Uterus (tissue), 4 donors: ENCODE measurements at places on chromosomes 1 and 21. TPM values are rescaled to one million over a fixed set of nuclear protein-coding genes. Genes with fewer than 3 reads are reported as not detected.

DNA sequence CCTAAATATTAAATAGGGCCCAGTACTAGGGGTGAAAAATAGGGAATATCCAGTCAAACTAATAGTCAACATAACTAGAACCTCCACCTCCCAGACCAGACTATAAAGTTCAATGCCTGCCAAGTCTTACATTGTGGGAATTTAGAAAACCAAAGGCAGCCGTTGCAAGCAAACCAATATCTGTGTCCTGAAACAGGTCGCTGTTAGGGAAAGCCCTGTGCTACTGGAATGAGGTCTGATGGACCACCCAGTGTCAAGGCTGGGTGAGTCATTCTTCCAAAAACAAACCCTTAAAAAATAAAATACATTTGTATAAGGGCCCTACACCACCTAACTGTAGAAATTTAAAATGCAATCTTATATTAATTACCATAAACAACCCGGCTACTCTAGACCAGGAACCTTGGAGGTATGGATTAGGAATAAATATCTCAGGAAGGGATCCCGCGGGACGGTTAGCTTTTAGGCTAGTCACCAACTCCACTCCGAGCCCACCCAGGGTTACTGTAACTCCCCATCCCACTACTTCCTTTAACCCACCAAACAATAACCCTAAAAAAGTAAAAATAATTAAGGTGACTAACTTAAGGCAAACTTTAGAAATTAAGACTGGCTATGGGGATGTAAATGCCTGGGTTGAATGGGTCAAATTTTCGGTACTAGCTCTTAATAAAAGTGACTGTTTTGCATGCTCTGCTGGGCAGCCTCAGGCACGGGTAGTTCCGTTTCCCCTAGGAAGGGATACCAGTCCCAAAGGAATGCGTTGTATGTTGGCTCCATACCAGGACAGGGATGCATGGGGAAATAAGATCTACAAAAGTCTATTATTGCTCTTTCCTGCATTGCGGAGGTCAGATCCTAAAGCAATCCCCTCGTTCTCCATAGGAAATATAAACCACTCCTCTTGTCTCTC lies 65.4 kb upstream of the TLR5 start:
- DNase-seq = no peak

DNA sequence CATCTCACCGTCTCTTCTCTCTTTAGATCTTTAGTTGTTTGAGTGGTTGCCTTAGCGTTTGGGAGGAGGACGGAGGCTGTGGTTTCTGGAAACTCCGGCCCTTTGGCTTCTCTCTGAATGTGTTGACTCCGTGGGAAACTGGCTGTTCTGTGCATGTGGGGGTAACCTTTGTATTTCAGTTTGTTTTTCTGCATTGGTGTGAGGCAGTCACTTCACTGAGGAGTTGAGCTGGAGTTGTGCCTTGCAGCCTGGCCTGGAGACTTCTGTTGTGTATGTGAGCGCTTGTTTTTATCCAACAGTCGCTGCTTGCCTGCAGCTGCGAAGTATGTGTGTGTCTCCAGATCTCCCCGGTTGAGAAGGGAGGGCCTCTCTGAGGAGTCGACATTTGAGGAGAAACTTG lies 33.6 kb downstream of the CLDN14 start:
- no peak for DNase-seq

DNA sequence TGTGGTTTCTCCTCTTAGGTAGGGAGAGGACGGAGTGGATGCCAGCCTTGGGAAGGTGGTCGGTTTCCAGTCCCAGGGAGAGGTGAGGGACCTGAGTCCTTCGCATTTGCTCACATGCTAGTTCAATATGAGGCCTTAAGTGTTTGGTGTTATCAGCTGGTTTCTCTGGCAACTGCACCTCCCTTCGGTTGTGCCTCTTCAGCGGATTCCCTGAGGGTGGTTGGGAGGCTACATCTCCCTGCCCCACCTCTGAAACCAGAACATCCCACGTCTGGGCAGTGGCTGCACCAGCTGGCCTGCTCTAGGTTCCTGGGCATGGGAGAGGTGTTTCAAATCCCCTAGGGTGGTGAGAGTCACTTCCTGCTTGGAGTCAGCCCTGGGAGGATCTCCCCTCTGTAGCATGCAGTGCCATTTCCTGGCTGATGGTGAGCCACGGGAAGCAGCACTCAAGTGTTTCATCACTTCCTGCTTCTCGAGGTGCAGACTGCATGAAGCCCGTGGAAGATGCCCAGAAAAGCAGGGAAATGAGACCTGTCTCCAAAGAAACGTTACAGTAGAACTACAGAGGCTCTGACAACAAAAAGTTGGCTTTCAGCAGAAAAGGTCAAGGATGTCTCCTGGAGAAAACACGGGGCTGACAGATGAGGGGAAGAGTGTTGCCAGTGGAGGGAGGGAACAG lies 4.5 kb downstream of the TMEM125 start:
- peak; percentile 22 for DNase-seq

The SPATA21 gene
- not detected for total RNA-seq

- DNase-seq = peak; percentile 15
These were observed 44.8 kb upstream of the TADA1 start for GRCh38 chr1:166920561-166921475.

GRCh38 chr1:158951956-158952355 lies 20.6 kb downstream of the PYHIN1 start:
- DNase-seq = no peak

The KPRP gene
- total RNA-seq = not detected

DNA sequence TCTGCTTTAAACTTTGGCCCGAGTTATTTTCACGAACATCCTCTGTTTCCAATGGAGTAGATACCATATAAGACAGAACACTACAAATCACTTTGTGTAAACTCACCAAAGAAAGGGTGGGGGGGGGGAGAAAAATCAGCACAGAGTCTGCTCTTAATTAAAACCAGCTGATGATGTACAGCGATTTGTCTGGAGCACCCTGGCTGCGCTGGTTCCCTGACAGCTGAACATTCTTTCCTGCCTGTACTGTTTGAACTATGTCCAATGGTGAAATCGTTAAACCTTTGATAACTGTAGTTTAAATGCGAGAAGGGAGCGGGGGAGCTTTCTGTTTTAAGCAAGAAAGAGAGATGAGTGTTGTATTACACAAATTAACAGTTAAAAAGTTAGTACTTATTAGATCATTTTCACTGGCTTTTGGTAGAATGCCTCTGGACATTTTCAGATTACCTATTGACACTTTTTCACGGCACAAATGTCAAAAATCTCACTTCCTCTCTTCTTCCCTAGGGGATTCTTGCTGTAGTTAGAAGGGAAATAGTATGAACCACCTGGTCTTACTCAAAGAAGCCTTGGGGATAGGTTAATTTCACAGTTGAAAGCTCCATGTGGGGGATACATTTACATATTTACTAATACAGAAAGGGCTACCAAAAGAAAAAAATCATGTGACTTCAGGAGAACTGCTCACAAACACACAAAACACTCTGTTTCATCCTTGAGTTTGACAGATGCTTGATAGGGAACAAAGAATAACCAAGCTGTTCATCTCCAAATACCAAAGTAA lies 140.2 kb upstream of the RUNX1 start:
- peak; percentile 46 for DNase-seq

The VPS13D gene
- total RNA-seq = 33.2 TPM

DNA sequence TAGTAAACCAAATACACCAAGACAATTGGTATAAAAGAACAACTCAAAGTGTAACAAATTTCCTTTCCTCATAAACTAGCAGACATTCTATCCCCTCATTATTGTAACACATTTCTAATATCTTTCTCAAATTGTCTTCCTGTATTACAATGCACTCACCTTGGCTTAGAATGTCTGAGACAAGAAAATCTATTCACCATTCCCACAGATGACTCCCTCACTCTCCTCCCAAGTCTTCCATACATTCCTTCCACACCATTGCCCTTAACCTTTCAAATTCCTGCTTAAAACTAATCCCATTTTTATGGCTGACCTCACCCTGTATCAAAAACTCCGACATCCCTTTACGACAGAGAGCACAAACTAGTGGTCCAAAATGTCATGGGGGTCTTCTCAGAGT lies 56.0 kb downstream of the LTN1 start:
- no peak for DNase-seq

DNA sequence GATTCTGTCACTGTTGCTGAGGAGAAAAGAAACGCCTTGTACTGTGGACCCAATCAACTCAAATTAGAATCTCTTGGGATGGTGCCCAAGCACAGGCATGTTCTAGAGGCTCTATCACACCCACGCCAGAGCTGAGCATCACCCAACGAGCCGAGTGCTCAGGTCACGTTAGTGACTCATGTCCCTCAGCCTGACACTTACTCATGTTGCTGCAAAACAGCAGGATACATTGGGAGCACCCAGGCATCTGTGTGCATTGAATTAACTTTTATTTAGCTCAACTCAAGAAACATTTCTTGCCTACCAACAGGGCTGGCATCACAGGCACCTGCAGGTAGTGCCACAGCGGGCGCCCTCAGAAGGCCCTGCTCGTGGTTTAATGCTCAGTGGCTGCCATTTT lies 149.8 kb downstream of the ETS2 start:
- no peak for DNase-seq

DNA sequence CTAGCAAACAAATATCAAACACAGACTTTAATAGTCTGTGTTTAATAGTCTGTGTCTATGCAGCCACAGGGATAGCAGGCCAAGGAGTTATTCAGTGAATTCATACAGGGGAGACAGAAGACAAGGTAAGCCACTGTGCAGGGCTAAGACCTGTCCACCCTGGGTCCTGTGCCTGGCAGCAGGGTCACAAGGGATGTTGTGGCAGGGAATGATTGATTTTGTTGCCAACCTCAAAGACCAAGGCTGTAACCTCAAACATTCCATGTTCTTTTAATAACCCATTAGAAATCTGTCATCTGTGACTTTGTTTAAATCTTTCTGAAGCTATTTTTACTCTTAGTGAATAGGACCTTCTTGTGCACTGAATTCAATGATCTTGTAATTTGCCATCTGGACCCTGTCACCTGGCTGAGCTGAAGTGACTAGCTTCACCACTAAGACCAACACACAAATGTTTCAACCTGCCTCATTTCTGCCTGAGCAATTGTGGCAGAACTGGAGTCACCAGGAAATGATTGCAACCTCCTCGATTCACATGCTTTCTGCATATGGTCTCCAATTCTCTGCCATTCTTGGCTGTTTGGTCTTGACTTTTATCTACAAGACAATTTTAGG lies 154.2 kb downstream of the ASTN1 start:
- no peak for DNase-seq

- DNase-seq = no peak
These were observed 151.3 kb downstream of the DAB1 start for GRCh38 chr1:57272601-57273000.

GRCh38 chr1:182627622-182628021 lies 23.4 kb upstream of the RGS16 start:
- no peak for DNase-seq

GRCh38 chr1:5955479-5955977 lies 36.7 kb downstream of the NPHP4 start:
- no peak for DNase-seq

DNA sequence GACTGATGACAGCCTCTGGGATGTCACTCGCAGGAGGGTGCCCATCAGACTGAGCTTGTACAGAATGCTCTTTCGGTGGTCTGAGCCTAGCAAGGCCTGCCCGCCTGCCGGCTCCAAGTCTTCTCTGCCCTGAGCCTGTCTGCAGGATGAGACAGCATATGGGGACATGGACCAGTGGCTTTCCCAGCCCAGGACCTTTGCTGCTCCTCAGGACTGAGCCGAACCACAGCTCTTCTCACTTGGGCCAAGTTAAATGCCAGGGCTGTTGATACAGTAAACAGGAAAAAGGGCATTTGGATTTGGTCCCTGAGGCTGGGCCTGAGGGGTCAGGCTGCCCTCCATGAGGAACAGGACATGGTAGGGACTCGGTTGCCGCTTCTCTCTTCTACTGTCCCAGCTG lies 64.3 kb upstream of the EPS8L3 start:
- DNase-seq = no peak

- DNase-seq = no peak
These were observed 25.7 kb downstream of the HEATR1 start for GRCh38 chr1:236578661-236579060.

DNA sequence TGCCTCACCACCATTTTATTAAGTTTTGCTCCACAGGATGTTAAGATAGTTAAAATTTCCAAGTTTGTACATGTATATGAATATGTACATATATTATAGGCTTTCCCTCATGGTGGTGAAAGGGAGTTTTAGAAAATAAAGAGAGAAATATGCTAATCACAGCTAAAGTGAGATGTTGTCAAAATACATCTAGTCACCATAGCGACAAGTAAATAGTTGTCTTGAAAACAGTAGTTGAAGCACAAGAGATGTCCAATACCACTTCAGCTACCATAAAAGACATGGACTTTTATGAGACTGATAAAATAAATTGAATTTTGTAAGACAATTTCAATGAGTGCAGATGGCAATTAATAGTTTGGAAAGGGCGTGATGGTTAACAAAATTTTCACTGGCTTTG lies 1600.0 kb downstream of the BRINP3 start:
- DNase-seq = no peak

GRCh38 chr21:31991356-31992331 lies 118.8 kb downstream of the HUNK start:
- DNase-seq = no peak

DNA sequence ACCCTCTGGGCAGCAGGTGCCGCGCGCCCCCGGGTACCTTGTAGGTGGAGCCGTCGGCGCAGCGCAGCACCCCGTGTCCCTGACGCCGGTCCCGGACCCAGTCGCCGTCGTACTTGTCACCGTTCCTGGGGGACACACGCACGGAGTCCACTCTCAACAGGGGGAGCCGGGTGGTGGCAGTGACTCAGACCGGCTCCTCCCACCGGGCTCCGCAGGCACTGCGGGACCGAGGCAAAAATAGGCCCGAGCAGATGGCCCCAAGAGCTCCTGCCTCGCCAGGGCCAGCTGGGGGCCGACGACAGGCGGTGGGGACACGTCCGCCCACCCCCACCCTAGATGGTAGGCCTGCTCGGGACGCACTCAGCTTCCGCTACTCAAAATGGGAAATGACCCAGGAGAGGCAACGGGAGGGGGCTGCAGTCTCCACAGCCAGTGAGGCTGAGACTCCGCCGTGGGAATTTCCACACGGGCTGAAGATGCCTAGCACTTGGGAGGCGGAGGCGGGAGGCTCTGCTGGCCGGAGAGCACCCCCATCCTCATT lies 6.3 kb downstream of the MORN1 start:
- DNase-seq = no peak
